ENCODE measurements at places on chromosomes 16 and 17.

DNA sequence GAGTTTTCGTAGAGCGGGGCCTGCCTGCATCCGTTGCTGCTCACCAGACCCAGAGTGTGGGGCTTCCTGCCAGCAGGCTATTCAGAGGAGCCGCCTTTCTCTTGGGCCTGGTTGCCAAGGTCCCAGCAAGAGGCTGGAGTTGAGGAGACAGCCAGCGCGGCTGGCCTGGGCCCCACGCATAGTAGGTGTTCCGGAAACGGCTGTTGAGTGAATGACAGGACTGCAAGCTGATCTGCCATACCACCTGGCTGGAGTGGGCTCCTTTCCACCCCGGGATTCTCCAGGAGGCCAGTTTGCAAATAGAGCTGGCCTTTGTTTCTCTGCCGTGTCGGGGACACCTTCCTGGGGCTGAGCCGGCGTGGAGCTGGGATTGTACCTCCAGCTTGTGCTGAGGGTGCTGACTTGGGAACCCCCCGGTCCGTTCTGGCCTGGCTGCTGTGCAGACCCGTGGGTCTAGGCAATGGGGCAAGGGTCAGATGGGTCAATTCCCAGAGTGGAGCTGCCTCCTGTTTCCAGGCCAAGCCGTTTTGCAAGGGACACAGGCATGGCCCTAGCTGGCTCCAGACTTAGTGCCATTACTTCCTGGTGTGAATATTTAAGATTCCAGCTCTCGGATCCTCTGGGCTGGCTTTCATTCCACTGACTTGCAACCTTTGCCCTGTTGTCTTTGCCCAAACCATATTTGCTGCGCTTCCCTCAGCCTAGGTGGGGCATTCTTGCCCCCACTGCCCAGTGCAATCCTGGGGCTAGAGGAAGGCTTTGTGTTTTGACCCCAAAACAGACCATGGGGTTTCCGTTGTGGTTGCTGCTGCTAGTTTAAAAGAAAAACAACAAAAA lies 68.8 kb downstream of the CMIP start:
- no peak for DNase-seq

GRCh38 chr16:79628501-79628975 lies 28.0 kb upstream of the MAF start:
- DNase-seq = peak; percentile 77

DNA sequence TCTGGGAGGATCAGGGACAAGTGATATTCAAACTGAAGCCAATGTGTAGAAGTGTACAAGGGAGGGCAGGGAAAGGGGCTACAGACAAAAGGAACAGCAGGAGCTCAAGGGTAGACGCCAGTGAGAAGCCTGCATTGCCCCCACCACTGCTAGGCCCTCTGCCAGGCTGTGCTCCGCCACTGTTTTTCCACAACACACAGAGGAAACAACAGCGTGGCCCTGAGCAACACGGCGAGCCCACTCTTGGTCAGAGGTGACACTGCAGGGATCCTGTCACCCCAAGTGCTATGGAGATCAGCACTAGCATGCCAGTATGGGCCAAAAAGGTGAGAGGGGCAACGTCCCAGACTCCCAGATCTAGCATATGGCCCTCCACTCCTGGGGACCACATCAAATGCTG lies 23.4 kb downstream of the MYO18A start:
- no peak for DNase-seq

- DNase-seq = peak; percentile 78
These were observed 34.7 kb upstream of the RBBP6 start for GRCh38 chr16:24504472-24505345.

- no peak for DNase-seq
These were observed 176.2 kb downstream of the MAP2K6 start for GRCh38 chr17:69590671-69591070.

GRCh38 chr17:42906772-42907446 lies 6.3 kb downstream of the G6PC1 start:
- DNase-seq = no peak

GRCh38 chr16:51039638-51040331 lies 111.3 kb downstream of the SALL1 start:
- DNase-seq = no peak

GRCh38 chr17:57696050-57696449 lies 49.0 kb downstream of the CCDC182 start:
- DNase-seq = no peak

DNA sequence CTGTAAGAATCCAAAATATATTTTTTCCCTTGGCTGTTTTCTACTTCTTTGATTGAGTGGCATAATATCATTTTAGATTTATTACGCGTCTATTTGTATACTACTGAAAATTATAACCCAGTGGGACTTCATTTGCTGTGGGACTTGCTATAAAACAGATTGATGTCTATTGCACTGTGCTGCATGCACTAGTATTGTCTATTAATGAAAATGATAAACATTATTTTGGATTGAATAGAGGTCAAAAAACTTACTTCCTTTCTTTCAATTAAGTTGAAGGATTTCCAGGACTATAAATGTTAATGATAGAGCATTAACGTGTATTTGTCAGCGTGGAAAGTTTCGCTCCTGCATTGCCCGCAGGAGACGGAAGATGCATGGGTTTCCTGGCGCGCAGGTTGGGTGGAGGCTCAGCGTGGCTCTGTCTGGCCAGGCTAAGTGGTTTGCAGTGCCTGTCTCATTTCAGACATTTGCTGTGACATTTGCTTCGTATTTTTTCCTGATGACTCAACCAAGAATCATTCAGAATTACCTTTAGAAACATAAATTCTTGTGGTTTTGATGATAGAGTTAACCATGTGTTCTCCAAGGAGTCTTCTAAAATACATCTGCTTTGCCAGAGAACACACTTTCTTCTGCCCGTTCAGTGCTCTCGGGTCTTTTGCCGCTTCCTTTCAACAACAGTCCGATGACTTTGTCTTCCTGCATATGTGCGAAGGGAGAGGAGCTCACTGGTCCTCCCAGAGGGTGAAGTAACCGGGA lies 216.7 kb downstream of the RPTOR start:
- peak; percentile 78 for DNase-seq

DNA sequence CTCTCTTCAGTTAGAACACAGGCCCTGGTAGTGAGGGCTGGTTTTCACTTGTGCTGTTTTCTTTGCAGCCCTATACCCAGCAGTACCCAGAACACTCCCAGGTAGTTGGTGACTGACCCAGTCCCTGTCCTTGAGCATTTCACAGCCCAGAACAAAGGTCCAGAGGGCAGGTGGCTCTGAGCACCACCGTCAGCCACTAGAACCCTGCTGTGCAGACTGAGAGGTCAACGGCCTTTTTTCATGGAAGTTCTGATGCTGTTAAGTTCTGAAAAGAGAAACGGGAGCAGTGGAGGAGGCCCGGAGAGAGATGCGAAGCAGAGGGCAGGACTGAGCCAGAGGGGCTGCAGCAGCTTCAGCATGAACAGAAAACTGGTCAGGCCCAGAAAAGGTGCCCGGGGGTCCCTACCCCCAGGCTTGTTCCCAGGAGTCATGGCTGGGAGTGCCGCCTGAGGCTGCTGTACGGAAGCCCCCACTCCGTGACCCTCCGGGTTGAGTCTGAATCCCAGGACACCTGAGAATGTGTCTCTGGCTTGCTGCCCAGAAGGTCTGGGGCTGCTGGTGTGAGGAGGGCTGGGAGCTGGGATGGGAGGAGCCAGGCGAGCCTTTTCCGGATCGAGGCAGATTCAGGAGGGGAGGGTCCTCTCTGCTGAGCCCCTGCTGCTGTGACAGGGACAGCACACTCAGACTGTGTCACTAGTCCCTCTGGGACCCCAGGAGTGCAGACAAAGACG lies 8.7 kb downstream of the ZNF276 start:
- DNase-seq = no peak

DNA sequence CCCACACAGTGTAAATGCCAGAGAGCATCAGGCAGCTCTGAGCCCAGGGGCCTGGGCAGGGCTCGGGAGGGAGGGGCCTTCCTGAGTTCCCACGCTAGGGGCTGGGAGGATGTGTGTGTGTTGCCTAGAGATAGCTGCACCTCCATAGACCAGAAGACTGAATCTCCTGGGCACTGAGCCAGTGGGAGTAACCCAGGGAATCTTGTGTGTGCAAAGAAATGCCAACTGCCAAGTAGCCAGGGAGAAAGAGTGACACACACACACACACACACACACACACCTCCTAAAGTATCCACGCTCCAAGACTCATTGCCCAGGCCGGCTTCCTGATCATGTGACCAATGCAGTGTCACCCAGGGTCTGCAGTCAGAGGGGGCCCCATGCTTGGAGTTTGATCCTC lies 166.2 kb upstream of the RPL38 start:
- DNase-seq = no peak

GRCh38 chr16:74078511-74079231 lies 217.9 kb upstream of the PSMD7 start:
- DNase-seq = no peak

DNA sequence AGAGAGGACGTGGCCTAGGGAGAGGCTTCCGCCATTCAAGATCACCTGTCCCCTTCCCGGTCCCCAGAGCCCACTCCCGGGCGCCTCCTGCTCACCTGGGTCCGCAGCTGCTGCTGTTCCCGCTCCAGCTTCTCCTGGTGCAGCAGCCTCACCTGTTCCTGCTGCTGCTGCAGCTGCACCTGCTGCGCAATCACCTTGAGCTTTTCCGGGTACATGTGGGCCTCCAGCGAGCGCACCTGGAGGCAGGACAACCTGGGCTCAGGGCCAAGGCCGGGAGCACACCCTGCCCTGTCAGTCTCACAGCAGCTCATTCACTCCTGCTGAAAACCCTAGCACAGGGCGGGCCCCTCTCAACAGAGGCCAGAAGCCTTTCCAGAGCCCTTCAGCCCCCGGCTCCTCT lies 12.5 kb downstream of the TFAP4 start:
- DNase-seq = no peak

- DNase-seq = no peak
These were observed 504.4 kb upstream of the EEF2KMT start for GRCh38 chr16:5601957-5602356.

- no peak for DNase-seq
These were observed 38.3 kb upstream of the NAT9 start for GRCh38 chr17:74814453-74814852.

GRCh38 chr17:17073581-17074403 lies 31.5 kb downstream of the MPRIP start:
- no peak for DNase-seq

GRCh38 chr17:79840269-79840988 lies 1.2 kb upstream of the CBX4 start:
- DNase-seq = peak; percentile 67
